ENCODE measurements at places on chromosomes 11 and 22.

- no peak for DNase-seq
Measured at GRCh38 chr11:128532572-128533091, 54.7 kb downstream of the ETS1 start.

GRCh38 chr22:45488764-45489370 lies 13.8 kb upstream of the FBLN1 start:
- DNase-seq: no peak

GRCh38 chr11:130672911-130673310 lies 224.5 kb downstream of the ADAMTS15 start:
- DNase-seq: no peak

GRCh38 chr11:92224407-92225124 lies at the start of gene FAT3:
FAT3 (plus strand) TSS chr11:92224818; CDS start chr11:92352113, 127,295 bp downstream.
- no peak for DNase-seq

- no peak for DNase-seq
Measured at GRCh38 chr22:26770624-26771023, 113.2 kb downstream of the MIAT start.
